ENCODE measurements at places on chromosomes 4 and X.

DNA sequence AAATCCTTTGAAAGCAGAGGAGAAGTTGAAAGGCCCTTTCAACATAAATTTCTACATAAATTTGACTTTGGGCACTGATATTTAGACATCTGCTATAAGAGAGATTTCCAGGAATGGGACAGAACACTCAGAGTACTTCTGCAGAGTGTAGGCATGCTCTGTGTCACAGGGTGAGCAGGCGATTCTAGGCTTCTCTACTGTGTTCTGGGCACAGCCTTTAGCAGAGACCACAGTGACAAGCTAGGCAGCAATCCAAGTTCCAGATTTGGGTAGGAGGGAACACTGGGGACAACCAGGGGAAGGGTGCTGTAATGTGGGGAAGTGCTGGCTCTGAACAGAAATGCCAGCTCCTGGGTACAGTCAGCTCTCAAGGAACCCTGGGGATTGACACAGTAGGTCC is 6.9 kb downstream of the MAGEA10 start:
- no peak for DNase-seq

DNA sequence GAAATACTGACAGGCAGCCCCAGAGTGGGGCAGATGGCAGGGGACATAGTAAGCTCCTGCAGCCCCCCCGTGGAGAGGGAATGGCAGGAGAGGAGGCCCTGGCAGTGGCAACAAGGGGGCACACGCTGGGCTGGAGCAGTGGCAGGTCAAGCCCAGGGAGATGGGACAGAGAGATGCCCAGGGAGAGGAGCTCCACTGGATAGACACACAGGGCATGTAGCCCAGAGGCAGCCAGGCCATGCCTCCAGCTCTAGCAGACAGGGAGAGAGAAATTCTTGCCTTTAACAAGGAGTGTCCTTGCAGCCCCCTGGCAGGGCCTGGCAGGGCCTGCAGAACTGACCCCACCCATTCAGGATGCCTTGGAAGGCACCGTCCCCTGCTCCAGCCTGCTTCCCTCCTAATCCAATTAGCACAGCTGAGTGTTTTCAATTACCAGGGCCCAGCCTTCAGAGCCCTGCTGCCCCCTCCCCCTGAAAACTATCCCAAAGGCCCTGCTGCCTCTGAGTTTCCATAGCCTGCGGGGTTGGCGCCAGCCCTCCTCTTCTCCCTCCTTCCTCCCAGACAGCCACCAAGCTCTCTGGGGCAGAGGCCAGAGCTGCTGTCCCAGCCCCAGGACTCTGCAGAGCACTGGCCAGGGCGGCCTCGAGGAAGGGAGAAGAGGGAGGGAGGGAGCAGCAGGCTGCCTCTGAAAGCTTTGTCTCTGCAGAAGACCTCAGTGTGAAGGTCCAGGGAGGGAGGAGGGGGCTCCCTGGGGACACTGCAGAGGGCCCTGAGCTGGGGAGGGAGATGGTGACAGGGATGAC is 12.5 kb downstream of the L1CAM start:
- no peak for DNase-seq

GRCh38 chr4:148353571-148353970 is 88.6 kb downstream of the NR3C2 start:
- DNase-seq, result no peak

DNA sequence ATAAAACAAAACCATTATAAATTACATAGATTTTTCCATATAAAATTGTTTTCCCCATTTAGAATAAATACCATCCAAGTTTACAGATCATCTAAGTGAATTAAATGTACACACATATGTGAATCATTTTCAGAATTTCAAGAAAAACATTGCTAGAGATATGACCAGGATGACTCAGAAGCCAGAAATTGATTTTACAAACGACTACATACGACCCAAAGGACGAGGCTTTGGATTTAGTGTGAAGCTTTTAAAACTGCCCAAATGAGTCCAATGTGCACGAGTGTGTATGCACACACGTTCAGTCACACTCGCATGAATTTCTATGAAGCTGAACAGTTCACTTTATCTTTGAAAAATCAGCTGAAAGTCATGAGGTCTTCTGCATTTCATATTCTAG is 37.9 kb downstream of the MFAP3L start:
- no peak for DNase-seq

DNA sequence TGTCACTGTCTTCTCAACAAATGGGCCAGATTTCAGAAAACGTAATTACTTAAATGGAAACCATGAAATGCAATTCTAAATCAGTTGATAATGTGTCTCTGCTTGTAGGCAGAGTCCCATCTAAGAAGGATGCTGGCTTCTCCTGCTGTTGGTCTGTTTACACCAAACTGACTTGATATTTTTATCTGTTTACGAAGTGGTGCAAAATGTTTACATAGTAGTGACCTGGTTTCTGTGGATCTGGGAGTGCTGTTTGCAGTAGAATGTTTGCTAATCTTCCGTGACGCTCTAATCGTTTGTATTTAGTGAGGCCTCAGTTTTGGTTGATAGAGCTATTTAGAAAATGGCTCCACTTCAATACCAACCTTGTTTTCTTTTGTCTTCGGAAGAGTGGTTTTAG is 213.5 kb downstream of the VEGFC start:
- DNase-seq, result no peak

DNA sequence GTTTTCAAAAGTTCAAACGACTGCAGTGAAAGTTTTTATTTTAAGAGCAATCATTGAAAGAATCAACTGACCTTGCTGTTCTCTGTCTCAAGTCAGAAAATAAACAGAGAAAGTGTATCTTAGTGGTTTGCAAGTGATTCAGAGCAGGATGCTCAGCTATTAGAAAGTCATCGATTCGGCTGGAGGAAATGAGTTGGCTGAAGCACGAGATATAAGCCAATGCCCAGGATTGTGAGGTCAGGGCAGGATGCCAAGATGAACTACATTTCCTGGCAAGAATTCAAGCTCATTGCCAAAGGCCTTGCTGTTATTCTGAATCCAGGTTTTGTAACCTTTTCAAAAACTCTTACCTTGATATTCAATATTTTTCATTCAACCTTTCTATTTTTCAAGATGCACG is 541.4 kb upstream of the BOD1L1 start:
- DNase-seq, result no peak

DNA sequence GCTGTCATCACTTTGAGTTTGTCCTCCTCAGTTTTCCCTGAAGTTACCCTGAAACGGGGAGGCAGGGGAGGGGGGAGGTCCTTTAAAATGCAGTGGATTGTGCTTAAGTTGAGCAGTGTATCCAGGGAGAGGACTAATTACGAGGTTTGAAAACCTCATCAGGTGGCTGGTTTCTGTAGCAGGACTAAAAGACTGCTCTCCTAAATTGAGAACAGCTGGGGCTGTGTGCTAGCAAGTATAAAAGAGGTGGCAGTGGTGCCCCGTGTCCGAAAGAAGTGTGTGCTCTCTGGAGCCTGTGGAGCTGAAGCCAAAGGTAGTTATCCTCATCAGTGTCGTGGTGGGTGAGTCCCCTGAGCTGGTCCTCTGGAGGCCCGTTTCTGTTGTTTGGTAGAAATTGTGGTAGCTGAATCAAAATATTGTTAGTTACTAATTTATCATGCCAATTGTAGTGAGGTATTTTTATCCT is 37.2 kb upstream of the CYP2U1 start:
- no peak for DNase-seq

GRCh38 chr4:153523164-153523796 is 57.1 kb downstream of the TMEM131L start:
- DNase-seq, result no peak

DNA sequence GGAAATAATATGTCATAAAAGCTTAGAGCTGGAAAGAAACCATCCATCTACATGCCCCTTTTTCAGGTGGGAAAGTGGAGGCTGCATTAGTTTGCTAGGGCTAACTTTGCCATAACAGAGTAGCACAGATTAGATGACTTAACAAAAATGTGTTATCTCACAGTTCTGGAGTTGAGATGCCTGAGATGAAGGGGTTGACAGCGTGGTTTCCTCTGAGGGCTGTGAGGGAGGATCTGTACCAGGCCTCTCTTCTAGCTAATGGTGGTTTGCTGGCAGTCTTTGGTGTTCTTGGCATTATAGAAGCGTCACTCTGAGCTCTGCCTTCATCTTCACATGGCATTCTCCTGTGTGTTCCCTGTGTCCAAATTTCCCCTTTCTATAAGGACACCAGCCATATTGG is 2.4 kb downstream of the CHRNA9 start:
- DNase-seq, result no peak

DNA sequence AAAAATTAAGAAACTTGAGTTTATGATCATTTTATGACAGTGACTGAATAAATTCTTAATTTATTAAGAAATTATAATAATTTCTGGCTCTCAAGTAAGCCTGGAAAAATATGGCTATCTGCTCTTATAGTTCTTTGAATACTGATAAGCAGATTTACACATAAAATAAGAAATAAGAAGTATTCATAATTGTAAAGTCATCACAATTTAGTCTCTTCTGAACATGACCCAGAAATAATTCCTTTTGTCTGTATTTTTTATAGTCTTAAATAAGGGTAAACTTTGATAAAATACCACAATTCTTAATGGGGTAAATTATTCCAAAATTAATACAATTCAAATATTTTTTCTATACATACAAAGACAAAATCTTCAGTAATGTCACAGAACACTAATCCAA is 72.7 kb downstream of the ANKRD17 start:
- no peak for DNase-seq

GRCh38 chrX:6660567-6661264 is 125.8 kb upstream of the VCX3A start:
- no peak for DNase-seq

GRCh38 chrX:120016068-120016441 is 61.4 kb downstream of the RHOXF2B start:
- no peak for DNase-seq

GRCh38 chr4:168931215-168931650 is 78.8 kb downstream of the CBR4 start:
- DNase-seq, result no peak
